ENCODE measurements at places on chromosomes 1 and 21.

DNA sequence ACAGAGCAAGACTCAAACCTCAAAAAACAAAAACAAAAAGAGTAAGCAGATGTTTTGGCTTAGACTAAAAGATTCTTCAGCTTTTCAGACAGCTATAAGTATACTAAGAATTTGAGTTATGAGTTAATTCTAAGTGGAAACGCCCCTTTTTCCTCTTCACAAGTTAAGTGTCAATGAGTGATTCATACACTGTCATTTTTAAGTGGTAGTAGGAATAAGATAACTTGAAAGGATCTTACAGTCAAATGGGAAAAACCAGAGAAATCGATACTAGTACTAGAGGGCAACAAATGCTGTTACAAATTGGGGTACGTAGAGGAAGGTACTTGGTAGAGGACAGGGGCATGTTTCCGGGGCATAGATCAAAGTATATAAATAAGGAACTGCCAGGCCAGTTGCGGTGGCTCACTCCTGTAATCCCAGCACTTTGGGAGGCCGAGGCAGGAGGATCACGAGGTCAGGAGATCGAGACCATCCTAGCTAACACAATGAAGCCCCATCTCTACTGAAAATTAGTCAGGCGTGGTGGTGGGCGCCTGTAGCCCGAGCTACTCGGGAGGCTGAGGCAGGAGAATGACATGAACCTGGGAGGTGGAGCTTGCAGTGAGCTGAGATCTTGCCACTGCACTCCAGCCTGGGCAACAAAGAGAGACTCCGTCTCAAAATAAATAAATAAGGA, 7.4 kb downstream of the H3-3A start:
- DNase-seq, result no peak

DNA sequence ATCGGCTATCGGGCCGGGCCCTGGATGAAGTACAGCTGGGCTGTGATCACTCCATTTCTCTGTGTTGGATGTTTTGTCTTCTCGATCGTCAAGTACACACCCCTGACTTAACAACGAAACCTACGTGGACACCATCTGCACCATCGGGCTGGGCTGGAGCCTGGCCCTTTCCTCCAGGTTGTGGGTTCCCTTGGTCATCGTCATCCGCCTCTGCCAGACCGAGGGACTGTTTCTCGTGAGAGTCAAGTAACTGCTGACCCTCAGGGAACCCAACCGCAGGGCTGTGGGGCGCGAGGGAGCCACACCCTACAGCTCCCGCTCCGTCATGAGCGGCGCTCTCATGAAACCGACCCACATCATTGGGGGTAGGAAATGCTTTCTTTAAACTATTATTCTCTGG, 842.4 kb upstream of the TMPRSS15 start:
- no peak for DNase-seq

DNA sequence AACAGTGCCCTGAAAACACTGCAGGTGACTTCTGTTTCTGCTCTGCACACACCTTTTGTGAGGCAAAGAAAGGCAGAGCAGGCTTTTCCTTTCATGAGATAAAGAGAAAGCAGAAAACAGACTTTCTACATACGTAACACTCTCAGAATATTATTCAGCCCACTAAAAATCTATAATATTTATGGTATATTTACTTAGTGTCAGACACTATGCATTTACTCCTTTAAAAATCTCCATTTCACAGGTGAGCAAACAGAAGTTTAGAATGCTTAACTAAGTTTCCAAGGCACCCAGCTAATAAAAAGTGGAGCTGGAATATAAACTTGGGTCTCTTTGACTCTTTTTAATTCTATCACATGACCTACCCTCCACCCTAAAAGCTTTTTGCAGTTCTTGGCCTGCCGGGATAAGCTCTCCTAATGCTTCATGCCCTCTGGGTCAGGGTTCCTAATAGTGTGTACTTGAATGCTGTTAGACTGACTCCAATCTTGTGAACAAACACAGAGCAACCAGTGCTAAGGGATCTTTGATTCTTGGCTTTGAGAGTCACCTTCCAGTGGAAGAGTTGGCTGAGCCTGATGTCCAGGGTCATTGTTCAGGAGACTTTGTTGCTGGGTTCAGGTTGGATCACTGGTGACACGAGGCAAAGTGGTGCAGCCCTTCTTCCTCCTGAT, 27.2 kb downstream of the PROK1 start:
- DNase-seq, result no peak

DNA sequence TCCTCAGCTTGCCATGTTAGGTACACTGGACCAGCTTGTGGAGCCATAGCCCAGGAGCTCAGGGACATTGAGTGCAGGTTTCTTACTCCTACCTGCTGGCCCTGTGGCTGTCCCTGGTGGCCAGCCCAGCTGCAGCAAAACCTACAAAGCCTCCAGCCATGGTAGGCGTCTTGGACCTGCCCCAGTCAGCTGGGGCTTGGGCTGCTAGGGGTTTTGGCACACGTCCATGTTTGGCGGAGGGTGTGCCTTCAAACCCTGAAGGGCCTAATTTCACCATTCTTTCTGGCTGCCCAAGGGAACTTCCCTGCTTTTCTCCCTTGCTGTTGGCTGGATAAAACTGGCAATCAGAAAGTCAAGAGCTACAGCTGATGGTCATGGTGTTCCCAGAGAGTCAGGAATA, 25.4 kb downstream of the HMGCS2 start:
- no peak for DNase-seq

DNA sequence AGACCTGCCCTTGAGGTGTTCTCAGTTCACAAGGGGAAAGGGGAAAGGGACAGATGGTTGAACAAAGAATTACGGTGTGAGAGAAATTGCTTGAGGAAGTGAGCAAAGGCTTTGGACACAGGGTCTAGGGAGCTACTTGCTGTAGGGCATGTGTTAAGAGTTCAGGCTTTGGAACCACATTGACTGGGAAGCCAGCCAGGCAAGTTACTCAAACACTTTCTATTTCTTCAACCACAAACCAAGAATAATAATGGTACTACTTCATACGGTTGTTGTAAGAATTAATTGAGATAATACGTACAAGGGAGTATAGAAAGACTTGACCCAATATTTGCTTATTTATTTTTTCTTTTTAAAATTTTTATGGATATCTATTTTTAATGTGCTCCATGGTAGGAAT, 26.6 kb downstream of the AK4 start:
- DNase-seq, result no peak

- DNase-seq, result no peak
These were observed 125.2 kb upstream of the DPYD start for GRCh38 chr1:98045767-98046641.

DNA sequence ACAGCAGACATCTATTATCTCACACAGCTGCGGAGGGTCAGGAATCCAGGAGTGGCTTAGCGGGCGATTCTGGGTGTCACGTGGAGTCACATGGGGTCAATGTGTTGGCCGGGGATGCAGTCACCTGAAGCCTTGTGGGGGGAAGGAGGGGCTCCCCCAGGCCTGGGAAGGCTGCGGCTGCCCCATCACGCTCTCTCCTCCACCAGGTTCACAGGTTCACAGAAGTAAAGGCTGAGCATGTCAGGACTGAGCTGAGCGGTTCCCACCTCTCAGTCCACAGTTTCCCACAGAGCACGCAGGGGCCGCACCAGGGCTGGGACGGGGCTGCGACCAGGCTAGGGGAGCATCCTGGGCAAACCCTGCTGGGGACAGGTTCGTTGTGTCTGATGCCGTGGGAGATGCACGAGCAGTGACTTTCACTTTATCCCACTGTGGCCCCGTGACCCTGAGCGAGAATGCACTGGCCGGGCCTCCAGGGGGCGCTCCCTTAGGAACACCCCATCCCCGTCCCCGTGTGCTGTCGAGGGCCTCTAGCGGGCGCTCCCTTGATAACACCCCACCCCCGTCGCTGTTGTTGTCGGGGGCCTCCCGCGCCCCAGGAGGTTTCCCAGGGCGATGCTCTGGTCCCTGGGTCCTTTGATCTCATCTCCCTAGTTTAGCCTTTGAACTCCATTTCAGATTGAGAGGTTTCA, 73.2 kb upstream of the TRAPPC10 start:
- DNase-seq, result peak; percentile 88

GRCh38 chr1:202967684-202968281, 726 bp upstream of the CYB5R1 start:
- DNase-seq, result no peak

DNA sequence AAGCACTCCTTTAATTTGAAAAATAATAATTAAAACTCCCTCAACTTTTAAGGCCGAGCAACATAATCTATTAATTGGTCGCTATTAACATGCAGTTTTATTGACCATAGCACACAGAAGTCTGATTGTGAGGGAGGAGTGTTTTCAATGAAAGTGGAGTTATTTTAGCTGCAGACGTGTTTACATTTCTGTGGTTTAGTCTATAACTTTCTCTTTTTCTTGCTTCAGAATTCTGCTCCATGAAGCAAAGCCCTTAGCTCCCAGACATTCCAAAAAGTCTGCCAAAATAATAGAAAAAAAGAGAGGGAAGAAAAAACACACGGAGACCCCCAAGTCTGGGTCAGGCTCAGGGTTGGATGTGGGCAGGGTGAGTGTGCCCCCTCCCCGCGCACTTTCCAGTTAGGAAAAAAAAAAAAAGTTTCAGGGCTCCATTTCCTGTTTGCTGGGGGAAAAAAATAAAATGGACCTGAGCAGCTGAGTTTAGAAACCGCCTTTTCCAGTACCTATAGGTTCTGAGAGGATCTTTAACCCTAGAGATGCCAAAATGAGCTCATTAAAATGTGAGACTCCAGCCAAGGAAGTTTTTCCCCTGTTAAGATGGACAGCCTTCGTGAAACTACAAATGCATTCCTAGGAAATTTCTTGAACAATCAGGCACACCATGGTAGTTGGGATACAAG, 143.7 kb upstream of the ETS2 start:
- DNase-seq, result no peak

DNA sequence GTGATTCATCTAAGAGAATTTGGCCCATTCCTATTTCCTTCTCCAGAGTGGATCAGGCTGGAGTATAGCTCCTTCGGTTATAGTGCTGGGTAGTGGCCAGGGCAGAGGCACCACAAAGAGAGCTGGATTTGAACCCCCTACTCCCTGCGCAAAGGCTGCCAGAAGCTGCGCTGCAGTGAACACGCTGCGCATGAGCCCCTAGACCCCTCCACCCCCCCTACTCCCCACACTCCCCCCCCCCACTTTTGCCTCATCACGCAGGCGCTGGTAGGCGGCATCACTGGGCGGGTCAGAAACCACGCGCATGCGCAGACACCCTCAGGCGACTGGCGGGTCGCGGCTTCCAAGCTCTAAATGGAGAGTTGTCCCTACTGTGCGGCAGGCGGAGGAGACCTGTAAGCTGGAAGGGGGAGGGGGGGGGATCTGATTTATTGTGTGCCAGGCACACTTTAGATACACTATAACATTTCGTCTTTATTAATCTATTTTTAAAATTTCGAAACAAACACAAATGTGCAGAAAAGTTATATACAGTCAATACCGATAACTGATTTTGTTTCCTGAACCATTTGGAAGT, 38.7 kb upstream of the HMGN1 start:
- DNase-seq, result peak; percentile 90

GRCh38 chr1:242828828-242829227, 304.3 kb upstream of the PLD5 start:
- DNase-seq, result no peak

GRCh38 chr1:87226341-87226760, 102.3 kb upstream of the LMO4 start:
- DNase-seq, result no peak

GRCh38 chr1:13662493-13662892, 37.5 kb upstream of the PRDM2 start:
- DNase-seq, result no peak

GRCh38 chr1:119617751-119618691, 30.0 kb downstream of the ZNF697 start:
- DNase-seq, result no peak

- no peak for DNase-seq
These were observed 74.0 kb downstream of the TLR5 start for GRCh38 chr1:223068900-223069665.

- DNase-seq, result no peak
These were observed 919 bp downstream of the CTSS start for GRCh38 chr1:150764617-150765101.

DNA sequence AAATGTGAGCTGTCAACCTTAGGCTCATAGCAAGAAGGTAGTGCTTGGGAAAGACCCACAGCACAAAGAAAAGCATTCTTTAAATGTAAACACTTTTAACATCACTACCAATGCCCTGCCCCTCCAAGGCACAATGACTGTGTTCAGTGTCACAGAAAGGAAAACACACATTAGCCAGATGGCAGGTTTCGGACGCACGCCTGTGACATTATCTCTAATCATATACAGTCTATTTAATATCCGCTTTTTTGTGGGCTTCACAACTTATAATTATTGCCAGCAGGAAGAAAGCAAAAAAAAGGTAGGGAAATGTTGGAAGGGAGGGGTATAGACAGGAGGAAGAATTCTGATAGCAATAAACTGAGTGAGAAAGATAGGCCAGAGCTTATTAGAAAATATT, 112.4 kb upstream of the BEND5 start:
- DNase-seq, result no peak

DNA sequence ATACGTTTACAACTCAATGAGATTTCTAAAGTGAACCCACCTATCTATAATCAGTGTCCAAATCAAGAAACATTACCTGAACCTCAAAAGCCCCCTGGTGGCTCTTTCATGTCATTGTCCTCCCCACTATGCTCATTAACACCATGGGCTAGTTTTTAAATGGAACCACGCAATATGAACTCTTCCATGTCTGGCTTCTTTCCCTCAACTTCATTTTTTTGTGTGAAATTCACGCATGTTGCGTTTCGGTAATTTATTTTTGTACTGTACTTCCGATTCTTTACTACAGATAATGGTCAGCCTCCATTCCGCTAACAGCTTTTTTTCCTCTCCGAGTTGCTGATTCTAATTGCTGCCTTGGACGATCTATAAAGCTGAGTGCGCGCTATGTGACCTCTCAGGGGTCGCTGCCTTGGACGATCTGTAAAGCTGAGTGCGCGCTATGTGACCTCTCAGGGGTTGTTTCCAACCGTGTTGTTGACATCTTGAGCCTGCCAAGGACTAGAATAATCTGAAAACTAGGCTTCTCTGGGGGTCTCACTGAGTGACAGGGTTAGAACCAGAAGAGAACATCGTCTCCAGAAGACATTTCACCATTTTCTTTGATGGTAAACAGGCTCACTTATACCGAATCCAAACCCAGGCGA, 1.1 kb upstream of the CACYBP start:
- DNase-seq, result no peak

GRCh38 chr21:46500224-46500861, 41.7 kb downstream of the DIP2A start:
- no peak for DNase-seq

DNA sequence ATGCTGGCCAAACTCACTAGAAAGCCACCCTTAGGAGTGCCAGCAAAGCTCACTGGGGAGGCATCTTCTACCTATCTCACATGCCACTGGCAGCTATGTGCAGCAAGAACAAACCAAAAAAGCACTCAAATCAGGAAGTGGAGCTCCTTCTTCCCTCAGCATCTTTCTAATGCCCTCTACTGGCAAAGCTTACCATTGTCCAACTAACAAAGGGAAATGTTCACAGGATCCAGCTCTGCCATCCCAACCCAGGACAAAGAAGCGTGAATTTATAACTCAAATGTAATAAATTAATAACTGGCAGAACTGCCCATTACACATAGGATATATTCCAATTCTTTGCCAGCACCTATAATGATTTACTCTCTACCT, 38.9 kb downstream of the LEPR start:
- DNase-seq, result no peak

GRCh38 chr1:59926381-59927123, at the start of gene CYP2J2:
CYP2J2 (minus strand) TSS chr1:59926773; CDS start chr1:59926746, 27 bp downstream.
- peak; percentile 7 for DNase-seq

Measured in activated CD8-positive, alpha-beta memory T cell treated with anti-CD3 and anti-CD28 coated beads for 48 hours (primary cell).